ENCODE measurements at places on chromosomes 5 and 9.

- DNase-seq = no peak
These were observed 27.1 kb downstream of the HTR1A start for GRCh38 chr5:63935103-63935502.

GRCh38 chr5:142006363-142007236 lies 6.2 kb downstream of the GNPDA1 start:
- no peak for DNase-seq

- peak; percentile 9 for DNase-seq
These were observed 31.1 kb upstream of the CPLX2 start for GRCh38 chr5:175840050-175840841.

- peak; percentile 74 for DNase-seq
These were observed 1073.2 kb upstream of the DMAC1 start for GRCh38 chr9:8872802-8873201.

DNA sequence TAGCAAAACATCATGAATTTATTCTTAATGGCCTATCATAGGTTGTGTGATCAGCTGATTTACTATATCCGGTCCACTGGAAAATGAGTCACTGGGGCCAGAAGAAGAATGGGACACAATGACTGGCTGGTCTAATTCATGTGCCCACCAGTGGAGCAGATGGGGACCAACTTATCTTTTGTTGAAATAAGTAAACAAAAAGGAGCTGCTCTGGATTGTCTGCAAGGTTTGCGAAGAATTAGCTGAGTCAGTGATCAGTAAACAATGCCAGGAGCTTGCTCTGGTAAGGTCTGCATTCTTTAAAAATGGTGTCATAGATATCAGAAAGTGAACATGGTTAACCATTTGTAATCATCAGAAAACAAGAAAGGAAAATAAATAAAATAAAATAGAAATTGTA lies 128.0 kb downstream of the RASEF start:
- DNase-seq = peak; percentile 79

GRCh38 chr5:151950706-151951105 lies 26.1 kb upstream of the GLRA1 start:
- no peak for DNase-seq

- DNase-seq = peak; percentile 64
These were observed 76.7 kb upstream of the IFNE start for GRCh38 chr9:21558615-21559401.

DNA sequence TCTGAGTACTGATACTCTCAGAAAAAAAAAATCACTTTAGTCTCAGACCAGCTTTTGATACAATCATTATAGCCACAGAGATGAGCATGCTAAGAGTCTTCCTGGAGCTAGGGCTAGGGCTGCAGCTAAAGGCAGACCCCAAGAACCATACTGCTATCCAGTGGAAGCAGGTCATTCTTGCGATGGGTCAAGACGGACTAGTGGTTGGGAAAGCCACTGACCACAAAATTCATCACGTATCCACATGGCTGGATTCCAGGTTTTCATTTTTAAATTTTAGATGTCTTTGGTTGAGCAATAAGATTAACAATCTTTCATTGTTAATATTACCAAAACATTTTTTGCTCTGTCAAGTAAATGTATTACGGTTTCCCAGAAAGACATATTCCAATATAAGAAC lies 598.1 kb downstream of the DNAH5 start:
- no peak for DNase-seq

DNA sequence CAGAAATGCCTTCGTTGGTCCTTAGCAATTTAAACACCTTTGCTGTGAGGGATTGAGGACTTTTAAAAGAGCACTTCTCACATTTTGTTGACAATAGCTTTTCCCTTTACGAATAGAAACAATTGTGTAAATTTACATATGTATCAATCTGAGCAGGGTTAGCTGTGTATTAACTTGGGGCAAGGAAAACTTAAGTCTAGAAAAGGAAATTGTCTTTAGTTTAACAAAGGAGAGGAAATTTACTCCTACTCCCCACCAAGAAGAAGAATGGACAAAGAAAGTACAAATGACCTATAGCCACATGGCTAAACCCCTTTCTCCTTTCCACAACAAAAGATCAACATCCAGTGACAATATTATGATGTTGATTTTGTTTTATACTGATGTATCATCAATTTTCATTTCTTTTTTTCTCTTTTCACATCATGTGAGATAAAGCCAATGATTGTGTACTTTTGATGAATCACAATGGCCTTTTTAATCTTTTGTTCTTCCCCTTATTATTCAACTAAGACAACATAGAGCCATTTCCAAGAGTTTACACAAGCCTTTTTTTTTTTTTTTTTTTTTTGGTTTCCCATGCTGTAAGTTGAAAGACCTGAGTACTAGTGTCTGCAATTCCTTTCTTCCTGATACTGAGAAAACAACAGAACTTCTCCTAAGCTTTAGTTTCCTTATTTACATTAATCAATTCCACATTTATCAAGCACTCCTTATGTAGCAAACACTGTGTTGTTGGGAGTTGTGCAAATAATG lies 19.0 kb downstream of the FOXB2 start:
- no peak for DNase-seq

DNA sequence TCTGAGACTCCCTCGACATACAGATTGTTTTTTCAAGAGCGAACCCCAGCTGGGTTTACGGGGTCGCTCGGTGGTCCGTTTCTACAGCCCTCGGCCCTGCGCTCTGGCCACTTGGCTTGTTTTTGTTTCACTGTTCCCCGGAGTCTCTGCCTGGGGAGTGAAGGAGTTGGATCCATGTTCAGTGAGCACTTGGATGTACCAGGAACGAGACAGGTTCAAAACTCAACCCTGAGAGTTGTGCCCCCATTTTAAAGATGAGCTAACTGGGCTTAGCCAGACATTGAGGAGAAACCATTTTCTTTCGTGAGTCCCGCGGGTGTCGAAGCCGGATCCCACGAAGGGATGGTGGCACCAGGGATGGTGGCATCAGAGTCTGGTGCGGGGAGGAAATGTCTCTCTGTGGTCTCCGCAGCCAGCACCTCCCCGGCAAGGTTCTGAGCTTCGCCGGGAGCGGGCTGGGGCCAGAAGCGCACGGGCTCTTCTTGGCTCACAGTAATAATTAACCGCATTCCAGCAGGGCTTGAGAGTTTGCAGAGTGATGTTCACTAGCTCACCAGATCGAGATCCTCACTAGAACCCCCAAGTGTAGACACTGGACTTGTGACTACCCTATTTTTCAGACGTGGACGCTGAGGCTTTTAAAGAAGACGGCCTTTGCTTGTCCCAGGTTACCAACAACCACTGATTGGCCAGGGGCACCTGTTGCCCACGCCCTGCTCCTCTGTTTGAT lies 1.0 kb downstream of the MSX2 start:
- peak; percentile 14 for DNase-seq

- DNase-seq = no peak
These were observed 372.7 kb upstream of the IRX1 start for GRCh38 chr5:3222924-3223323.

Data from astrocyte of the spinal cord (primary cell).